ENCODE measurements at places on chromosomes 13 and 19.

DNA sequence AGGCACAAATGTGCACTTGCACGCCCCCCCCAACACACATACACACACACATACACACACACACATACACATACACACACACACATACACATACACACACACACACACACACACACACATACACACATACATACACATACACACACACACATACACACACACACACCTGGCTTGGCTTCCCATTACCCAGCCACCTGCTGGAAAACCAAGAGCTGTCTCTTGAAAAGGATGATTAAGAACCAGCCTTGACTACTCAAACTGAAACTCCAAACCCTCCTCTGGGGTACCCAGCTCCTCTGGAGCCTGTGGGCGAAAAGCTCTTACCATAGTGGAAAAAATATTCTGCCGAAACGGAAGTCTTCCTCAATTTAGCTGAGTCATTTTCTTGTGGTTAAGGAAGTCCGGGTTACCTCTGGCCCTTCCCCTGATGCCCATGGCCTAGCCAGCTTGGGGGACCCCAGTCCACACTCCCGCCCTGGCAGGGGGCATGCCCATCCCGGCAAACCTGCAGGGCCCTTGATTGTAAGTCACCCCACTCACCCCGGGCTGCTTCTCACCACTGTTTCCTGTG is 21.9 kb downstream of the CEBPA start:
- DNase-seq: no peak

- no peak for DNase-seq
Observed at GRCh38 chr13:99892196-99892613, 79.4 kb downstream of the ZIC5 start.

DNA sequence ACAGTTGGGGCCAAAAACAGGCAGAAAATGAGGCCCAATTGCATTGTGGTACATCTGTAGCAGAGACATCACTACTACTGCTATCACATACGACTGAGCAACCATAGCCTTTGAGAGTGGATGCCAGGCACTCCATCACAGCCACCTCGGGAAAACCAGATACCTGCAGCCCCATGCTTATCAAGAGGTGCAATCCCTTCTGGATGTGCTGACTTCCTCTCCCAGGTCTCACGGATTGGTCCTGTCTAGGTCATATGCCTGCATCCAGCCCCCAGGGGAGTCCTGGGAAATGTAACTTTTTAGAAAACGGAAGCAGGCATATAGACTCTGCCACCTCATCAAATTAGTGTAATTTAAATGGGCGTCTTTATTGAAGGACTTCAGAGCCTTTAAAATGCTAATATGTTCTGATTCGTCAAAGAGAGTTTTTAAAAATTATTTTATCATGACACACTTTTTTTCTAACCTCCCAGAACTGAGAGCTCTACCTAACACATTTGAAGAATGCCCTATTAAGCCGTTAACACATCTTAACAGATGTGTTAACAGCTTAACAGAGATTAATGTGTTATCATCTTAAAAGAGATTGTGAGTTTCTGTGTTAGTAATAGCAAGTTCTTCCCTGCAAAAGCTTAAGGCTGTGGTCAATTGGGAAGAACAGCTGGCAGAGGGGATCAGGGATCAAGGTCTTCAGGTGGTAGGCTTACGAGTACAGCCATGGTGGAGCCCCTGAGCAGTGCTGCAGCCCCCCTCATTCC is 63.9 kb downstream of the DLEU7 start:
- DNase-seq: no peak

DNA sequence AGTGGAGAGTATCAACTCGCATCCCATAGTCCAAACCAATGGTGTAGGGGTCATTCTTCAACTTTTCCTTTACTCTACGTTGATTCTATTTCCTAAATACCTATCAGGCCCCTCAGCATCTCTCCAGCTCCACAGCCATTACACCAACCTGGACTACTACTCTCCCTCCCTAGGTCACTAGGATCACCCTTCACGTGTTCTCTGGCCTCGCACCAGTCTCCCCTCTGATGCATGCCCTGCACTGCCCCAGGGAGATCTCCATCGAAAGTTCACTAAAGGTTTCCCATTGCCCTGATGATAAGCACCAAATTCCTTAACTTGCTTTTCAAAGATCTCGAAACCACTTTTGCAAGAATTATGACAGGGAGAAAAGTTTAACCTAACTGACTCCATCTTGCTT is 421.5 kb downstream of the TSHZ3 start:
- no peak for DNase-seq

DNA sequence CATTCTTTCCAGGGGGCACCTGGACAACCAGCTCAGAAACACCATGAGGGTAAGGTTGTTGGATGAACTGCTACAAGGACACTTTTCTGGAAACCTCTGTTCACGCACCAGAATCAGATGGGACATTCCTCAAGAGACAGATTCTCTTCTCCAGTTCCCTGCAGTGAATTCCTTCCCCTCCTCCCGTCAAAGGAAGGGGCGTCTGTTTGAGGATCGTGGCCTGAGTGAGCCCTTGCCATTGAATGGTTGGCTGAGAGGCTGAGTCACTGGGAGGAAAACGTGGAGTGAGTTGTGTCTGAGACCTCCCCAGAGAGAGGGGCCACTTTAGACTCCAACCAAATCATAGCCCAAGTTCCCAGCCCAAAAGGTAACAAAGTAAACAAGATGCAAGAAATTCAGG is 79.4 kb upstream of the ZNF507 start:
- no peak for DNase-seq
